ENCODE measurements at places on chromosomes 16 and 17.

DNA sequence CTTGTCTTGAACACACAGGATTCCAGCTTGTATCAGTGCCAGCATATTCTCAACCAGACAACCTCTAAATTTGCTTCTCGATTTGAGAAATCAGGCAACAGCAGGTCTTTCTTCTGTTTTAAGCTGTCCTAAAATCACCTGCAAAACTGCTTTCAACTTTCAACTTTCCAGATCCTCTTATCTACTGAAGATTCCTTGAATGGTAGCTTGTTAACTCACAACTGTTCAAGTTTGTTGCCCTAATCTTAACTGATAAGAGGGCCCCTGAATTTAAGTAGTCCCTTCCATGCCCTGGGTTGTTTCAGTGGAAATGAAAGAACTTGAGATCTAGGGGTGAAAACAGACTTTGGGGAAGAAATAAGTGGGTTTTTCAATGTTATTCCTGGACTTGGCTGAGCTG lies 57.2 kb downstream of the CHD9 start:
- no peak for DNase-seq

- no peak for DNase-seq
Measured at GRCh38 chr17:41494524-41494923, 4.8 kb upstream of the KRT36 start.

DNA sequence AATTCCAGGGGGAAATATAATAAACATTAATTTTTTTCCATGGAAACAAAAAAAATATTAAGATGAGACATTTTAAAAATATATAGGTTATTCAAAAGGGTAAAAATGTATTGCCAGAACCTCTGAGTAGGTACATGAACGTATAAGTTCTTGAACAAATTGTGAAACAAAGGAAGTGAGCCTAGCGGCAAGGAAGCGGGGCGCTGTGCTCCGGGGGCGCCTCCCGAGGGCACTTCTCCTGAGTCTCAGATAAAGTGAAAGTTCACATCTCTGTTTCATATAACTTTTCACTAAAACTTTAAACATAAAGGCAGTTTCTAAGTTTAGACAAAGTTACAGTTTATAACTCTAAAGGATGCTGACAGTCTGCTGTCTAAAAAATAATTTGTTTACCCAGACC lies 52.3 kb downstream of the TNRC6C start:
- DNase-seq = no peak

DNA sequence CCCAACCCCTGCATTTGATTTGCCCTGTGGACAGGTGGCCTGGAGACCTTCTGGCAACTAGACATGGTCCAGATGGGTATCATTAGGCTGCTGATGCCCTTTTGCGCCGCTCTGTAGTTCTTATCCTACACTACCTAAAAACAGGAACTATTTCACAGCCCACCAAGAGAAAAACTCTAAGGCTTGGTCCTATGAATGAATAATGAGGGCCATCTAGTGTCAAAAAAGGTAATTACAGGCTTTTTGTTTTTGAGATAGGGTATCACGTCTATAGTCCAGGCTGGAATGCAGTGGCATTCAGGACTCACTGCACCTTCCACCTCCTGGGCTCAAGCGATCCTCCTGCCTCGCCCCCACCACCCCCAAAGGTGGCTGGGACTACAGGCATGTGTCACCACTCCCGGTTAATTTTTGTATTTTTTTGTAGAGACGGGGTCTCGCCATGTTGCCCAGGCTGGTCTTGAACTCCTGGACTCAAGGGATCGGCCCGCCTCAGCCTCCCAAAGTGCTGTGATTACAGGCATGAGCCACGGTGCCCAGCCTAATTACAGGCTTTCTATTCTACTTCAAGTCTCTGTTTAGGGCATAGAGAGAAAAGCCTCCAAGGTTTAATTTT lies 20.9 kb downstream of the COIL start:
- peak; percentile 75 for DNase-seq

DNA sequence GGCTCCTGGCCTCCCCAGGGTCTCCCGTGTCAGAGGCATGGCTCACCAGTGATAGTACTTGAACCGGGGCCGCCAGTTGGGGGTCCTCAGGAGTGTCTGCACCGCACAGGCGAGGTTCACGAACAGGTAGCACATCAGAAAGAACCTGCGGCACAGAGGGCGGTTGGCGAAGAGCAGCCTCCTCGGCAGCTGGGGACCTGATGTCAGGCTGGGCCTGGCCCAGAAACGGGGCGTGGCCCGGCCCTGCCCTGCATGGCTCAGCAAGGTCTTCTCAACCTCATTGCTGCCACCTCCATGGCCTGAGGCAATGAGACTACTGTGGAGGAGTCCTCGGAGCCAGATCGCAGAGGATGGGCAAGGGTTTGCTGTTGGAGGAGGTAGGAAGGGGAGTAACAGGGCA lies 4.1 kb upstream of the LCAT start:
- no peak for DNase-seq

DNA sequence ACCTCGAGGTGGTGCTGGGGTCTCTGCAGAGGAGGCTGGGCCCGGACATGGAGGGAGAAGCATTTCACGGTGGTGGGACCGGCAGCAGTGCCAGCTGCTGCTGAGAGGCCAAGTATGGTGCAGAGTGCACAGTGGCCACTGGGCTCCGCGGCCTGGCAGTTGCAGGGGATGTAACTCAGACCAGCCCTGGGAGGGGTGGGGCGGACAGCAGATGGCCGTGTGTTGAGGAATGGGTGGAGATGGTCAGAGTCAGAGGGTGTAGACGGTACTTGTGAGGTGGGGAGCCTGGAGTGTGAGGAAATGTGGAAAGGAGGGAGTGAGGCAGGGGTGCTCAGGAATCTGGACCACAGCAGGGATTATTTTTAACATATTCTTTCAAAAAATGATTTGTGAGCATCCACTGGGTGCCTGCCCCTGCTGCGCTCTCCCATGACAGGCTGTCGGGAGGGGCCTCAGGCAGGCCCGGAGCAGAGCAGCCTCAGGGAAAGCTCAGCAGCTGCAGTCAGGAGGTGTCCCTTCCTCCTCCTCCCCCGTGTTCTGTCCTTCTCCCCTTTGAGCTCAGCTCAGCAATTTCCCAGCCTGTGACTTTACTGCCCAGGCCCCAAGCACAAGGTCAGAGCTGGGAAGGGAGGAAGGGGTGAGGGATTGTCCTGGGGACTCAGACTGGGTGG lies 113.1 kb downstream of the RAP1GAP2 start:
- no peak for DNase-seq

GRCh38 chr16:48053418-48053745 lies 102.4 kb downstream of the ABCC12 start:
- peak; percentile 90 for DNase-seq

DNA sequence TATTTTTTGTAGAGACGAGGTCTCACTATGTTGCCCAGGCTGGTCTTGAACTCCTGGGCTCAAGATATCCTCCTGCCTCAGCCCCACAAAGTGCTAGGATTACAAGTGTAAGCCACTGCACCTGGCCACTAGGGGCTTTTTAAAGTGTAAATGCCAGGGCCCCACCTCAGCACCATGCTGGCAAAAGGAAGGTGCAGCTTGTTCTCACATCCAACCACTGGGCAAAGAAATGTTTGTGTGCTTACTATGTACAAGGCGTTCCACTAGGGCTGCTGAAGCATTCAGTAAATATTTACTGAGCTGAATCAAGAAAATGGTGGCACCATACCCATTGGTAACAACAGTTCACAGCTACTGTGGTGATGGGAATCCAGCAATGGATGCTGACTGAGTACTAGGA lies 22.6 kb downstream of the COG1 start:
- no peak for DNase-seq

DNA sequence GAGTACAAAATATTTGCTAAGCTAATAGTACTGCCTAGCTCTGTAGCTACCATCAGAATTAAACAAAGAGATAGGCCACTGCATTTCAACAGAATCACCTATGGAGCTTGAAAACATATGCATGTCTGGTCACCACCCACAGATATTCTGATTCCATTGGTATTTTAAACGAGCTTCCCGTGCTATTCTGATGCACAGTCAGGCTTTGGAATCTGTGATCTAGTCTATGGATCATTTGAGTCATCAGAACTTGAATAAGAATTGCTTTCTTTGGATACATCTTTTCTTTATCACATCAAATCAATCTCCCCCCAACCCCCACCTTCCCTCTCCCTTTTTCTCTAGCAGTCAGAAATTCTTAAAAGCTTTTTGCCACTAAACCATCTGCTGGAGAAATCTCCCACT lies 124.7 kb downstream of the NPIPB5 start:
- no peak for DNase-seq

GRCh38 chr17:77916703-77917481 lies 41.6 kb upstream of the TNRC6C start:
- DNase-seq = no peak

GRCh38 chr17:31095236-31096105 lies 694 bp downstream of the NF1 start:
- peak; percentile 65 for DNase-seq

DNA sequence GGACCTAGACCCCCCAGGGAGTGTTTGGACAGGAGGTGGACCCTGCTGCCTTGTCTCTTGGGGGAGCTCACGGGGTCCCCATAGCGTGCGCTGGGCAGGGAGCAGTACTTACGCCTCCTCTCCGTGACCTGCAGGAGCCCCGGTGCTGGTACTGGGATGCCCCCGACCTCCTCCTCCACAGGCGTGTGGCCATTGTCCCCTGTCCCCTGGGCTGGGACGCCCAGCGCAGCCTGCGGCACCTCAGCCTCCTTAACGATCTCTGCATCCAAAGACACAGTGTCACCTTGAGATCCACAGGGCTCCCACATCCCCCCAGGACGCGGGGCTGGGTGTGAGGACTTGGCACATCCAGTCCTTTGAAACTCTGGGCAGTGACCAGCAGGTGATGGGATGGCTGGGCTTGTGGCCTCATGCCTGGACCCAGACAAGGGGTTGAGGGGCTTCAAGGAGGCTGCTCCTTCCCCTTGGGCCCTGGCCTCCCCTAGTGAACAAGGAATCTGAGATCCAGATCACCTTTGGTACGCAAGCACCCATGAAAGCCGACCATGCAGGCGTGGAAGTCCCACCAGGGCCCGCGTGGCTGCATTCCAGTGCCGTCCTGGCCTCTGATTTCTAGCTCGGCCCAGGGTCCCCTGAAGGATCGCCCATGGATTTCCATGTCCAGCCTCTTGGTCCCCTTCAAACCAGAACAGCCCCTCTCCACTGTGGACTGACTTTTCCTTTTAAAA lies 9.9 kb downstream of the DBNDD1 start:
- DNase-seq = no peak

DNA sequence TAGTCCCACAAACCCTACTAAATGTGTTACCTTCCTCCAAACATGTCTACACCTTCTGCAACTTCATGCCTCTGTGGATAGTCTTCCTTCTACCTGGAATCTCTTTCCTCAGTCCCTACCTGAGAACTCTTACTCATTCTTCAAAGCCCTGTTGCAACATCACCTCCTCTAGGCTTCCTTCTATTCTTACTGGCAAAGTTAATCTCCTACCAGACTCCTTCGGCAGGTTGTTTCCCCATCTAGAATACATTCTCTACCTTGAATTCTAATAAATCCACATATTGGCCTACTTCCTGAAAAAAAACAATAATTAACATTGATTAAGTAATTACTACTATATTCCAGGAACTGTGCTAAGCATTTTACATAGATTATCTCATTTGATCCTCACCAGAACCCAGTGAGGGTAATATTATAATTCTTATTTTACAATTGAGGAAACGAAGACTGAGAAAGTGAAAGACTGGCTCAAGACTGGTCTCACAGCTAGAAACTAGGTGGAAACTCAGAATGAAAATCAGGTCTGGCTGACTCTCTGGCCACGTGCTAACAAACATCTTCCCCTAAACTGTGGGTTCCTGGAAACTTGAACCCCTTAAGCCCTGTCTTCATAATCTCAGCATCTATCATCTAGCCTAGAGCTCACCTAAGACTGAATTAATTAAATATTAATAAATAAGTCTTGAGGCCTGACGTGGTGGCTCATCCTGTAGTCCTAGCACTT lies 4.6 kb upstream of the STAT3 start:
- no peak for DNase-seq

DNA sequence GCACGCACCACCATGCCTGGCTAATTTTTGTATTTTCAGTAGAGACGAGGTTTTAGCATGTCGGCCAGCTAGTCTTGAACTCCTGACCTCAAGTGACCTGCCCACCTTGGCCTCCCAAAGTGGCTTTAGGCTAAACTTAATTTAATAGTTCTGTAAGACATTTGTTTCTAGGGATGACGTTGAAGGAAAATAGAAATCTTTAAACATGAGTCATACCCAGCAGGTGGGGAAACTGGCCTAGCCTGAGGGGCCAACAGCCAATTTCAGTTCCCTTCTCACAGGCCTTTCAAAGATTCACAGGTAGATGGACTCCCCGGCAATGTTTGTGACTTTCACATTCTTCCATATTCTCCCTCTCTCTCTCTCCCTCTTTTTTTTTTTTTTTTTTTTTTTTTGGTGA lies 18.1 kb upstream of the ITPRIPL2 start:
- DNase-seq = no peak

DNA sequence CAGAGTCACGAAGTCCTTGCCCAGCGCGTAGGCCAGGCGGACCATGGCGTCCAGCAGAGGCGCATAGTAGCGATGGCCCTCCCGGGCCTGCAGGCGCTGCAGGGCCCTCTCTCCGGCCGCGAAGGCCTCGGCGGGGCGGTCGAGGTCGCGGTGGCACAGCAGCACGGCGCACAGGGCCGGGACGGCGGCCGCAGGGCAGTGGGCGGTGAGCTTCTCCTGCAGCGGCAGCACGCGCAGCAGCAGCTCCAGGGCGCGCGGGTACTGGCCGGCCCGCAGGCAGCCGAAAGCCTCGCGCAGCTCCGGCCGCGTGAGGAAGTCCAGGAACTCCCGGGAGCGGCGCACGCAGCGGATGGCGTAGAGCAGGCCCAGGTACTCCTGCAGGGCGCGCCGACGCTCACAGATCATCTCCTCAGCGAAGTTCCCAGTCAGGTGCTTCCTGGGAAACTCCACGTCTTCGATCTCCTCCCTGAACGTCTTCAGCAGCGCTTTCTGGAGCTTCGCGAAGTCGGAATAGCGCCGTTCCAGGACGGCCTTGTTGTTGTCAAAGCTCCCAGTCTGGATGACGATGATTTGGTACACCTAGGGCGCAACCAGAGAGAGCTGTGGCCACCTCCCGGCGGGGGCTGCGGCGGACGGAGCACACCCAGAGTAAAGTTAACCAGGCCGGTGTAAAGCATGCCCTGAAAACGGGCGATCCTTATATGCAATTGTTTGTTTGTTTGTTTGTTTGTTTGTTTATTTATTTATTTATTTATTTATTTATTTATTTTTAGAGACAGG lies 7.4 kb downstream of the SNX20 start:
- no peak for DNase-seq
